ENCODE measurements at places on chromosomes 6 and 20.

GRCh38 chr20:63831646-63831992 is 555 bp upstream of the ZBTB46 start:
- DNase-seq: no peak
- peaks cover 5% of the 10 kb centered on the region for H3K27me3 ChIP-seq

- no peak overlapping the region for H3K4me3 ChIP-seq
- H3K4me1 ChIP-seq: no peaks in the 10 kb centered on the region
Observed at GRCh38 chr20:44390280-44390679, 34.8 kb downstream of the HNF4A start.

DNA sequence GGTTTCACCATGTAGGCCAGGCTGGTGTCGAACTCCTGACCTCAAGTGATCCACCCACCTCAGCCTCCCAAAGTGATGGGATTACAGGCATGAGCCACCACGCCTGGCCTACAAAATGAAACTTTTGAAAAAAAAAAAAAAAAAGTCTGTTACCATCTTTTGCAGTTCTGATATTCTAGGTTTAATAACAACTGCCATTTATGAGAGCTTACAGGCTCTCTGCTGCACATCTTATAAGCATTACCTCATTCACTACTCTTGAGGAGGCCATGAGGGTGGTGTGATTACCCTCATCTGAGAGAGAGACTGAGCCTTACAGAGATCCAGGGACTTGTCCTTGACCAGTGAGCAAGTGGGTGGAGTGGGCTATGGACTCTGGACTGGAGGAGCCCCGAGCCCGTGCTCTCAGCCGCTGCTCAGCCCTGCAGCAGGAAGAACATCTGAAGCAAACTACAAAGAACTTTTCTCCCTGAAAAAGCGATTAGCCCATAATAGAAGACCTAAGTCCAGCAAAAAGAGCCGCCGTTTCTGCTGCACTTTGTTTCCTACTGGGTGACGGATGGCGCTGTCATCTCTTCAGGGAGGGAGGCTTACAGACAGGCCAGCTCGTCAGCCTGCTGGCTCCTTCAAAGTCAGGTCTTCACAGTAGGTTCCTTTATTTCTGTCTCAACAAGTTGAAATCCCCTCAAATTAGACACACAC is 119.8 kb upstream of the AKAP12 start:
- H3K4me3 ChIP-seq: no peak overlapping the region
- no peaks in the 10 kb centered on the region for H3K4me1 ChIP-seq
- H3K36me3 ChIP-seq: no peaks in the 10 kb centered on the region
- DNase-seq: no peak
- no peak overlapping the region for H3K27ac ChIP-seq

DNA sequence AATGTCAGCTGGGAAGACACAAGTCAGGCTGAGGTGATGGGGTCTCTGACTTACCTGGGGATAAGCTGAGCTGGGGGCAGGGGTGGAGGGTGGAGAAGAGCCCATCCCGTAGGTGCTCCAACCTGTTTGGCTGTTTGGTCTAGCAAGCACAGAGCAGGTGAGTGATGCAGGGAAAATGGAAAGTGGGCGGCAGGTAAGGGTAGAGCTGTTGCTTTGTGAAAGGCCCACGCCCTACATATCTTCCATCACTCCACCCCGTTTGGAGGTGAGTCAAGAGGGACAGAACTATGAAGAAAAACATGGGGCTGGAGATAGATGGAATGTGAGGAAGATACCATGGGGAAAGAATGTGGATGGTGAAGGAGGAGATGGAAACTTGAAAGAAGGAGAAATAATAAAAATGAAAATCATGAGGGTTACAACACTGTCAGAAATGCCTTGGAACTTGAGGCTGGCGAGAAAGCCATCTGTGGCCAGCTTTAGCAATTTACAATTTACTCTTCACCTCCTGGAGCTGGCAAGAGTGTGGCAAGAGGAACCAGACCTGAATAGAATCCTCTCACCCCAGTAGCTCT is 1.3 kb downstream of the LY6G6C start:
- H3K36me3 ChIP-seq: no peaks in the 10 kb centered on the region
- peaks cover 10% of the 10 kb centered on the region for H3K4me1 ChIP-seq
- no peak overlapping the region for H3K4me3 ChIP-seq
- DNase-seq: no peak
- H3K27ac ChIP-seq: no peak overlapping the region

DNA sequence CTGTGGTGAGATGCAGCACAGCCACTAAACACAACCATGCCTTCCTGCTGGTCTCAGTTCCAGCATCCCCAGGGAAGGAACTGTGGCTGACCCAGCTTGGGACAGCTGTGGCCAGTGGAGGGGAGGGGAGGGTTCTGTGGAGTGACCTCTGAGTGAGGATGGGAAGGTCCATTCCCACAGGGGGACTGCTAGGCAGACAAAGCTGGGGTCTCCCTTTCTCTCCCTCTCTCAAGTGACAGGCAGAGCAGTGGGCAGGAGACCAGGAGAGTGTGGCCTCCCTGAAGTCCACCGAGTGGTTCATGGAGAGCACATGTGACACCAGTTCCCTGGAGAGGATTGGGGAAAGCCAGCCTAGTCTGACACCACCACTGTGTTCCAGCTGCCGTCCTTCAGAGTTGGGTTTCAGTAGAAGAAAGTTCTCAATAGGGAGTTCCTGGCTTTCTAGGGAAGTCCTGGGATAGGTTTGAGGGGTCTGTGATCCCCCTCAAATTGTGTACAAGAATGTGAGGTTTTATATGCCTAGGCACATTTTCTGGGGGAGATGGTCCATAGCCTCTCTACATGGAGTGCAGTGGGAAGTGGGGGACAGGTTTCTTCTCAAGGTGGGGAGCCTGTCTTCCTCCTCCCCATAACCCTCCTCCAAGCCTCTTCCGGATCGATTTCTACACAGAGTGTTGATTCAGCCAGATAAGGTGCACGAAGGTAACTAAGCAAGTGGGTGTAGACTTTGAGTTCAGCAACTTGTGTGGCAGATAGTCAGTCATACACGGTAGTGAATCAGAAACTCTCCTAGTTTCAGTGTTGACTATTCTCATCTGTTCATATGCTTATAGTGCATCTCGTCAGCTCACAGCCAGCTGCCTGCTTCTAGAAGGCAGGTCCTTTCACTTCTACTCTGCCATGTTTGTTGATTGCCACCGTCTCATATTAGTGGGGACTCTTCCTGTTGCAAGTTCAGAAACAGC is 18.9 kb downstream of the MANBAL start:
- no peak overlapping the region for H3K27ac ChIP-seq
- no peak overlapping the region for H3K4me3 ChIP-seq
- H3K36me3 ChIP-seq: peaks cover 1% of the 10 kb centered on the region
- no peak for DNase-seq

DNA sequence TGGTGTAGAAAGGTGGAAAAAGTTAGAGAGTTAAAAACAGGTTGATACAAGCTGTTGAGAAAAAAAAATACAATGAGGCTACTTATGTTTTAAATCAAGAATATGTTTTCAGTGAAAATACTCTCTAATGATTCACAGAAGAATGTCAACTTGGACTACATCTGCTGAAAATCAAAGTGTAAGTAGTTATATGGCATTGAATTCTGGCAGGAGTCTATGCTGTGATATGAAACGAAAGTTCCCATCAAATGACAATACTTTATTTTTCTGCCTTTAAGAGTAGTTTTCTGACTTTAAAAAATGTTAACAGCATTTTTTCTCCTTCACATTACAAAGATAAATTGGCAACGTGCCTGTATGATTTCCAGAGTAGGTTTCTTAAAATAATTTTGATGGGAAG is 158.3 kb downstream of the EYA4 start:
- H3K4me3 ChIP-seq: no peak overlapping the region
- no peaks in the 10 kb centered on the region for H3K4me1 ChIP-seq
- DNase-seq: no peak
- H3K36me3 ChIP-seq: no peaks in the 10 kb centered on the region
- no peaks in the 10 kb centered on the region for H3K27me3 ChIP-seq

DNA sequence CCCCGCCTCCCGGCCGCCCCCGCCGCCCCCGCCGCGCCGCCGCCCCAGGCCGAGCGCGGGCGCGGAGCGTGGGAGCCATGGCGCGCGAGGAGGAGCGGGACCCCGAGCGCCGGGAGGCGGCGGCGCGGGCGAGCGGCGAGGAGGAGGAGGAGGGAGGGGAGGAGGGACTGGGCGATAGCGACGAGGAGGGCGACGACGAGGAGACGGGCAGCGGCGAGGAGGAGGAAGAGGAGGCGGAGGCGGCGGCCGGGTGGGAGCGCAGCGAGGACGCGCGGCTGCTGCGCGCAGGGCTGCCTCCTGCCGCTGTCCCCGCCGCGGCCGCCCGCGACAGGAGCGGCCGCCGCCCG is at the start of gene SLC24A3:
Gene SLC24A3, plus strand, starts transcription at position 174 of the 347 bp plus-strand sequence.
- H3K36me3 ChIP-seq: no peaks in the 10 kb centered on the region
- H3K4me1 ChIP-seq: peaks cover 11% of the 10 kb centered on the region

DNA sequence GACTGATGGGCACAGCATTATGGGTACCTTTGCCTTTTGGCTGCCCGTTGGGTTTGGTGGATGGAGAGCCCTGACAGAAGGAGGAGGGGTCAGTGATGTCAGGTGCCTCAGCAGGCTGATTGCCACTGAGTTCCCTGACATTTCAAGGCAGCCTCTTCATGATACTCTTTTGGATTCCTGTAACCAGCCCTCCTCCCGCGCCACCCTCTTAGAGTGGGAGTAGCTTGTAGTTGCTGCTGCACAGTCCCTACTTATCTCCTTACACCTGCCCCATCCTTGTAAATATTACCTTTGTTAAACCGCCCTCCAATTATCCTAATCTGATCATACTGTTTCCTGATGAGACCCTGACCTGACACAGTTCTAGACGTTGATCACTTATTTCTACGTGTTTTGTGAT is 140.0 kb downstream of the CFAP61 start:
- DNase-seq: no peak
- no peak overlapping the region for H3K4me3 ChIP-seq
- H3K4me1 ChIP-seq: no peaks in the 10 kb centered on the region
- no peaks in the 10 kb centered on the region for H3K27me3 ChIP-seq
- H3K36me3 ChIP-seq: no peaks in the 10 kb centered on the region

DNA sequence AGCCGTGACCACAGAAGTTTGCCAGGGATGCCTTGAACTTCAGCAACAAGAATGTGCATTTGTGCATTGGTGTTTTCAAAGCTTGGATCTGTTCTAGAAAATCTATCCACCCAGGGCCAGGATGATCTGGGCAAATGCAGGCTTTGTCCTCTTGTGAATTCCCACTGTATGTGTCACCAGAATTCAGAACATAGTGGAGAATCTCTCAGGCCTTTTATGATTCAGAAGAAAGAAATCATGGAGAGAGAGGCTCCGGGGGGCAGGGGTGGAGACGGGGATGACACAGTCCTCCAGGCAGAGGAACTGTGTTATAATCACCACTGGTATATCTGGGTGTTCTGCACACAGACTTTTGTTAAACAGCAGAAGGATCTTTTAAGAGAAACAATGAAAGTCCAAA is 304.1 kb downstream of the CDH4 start:
- no peak overlapping the region for H3K27ac ChIP-seq
- 0 out of 2 replicates have a peak, but pooled peaks cover 3% of the 10 kb centered on the region for H3K4me1 ChIP-seq
- no peak for DNase-seq
- no peaks in the 10 kb centered on the region for H3K36me3 ChIP-seq
- H3K27me3 ChIP-seq: no peaks in the 10 kb centered on the region

GRCh38 chr6:13526727-13527670 is 39.6 kb upstream of the GFOD1 start:
- no peak overlapping the region for H3K27ac ChIP-seq
- no peak overlapping the region for H3K4me3 ChIP-seq
- no peaks in the 10 kb centered on the region for H3K27me3 ChIP-seq
- H3K36me3 ChIP-seq: no peaks in the 10 kb centered on the region
- no peak for DNase-seq

GRCh38 chr6:20260360-20260759 is 48.1 kb upstream of the MBOAT1 start:
- H3K4me1 ChIP-seq: no peaks in the 10 kb centered on the region
- no peak overlapping the region for H3K27ac ChIP-seq
- H3K27me3 ChIP-seq: no peaks in the 10 kb centered on the region
- DNase-seq: no peak

DNA sequence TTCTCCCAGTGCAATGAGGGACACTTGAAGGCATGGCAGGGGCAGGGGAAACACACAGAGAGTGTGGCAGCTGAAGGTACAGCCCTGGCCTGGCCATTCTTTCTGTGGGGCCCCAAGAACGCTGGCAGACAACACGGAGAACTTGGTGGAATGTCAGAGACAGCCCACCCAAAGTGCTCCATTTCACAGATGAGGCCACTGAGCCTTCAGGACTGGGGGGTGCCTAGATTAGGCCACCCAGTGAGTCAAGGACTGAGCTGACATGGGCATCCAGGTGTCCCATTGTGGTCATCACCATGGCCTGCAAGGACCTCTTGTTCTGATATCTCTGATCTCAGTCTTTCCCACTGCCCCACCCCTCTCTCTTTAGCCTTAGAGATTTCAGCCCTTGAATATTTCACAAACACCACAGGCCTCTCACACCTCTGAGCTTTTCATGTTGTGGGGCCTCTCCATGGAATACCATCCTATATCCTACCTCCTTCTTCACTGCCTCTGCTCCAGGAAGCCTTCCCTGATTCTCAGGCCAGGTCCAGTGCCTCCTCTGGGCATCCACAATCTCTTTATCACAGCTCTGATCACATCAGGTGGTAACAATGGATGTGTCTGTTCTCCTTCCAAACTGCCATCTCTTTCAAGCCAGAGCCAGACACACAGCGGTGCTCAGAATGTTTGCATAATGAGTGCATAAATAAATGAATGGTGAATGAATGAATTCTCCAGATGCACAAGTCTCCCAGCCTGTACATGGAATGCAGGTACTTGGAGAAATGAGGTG is 2.0 kb upstream of the RSPO4 start:
- H3K36me3 ChIP-seq: no peaks in the 10 kb centered on the region
- peaks cover 8% of the 10 kb centered on the region for H3K27me3 ChIP-seq
- H3K4me3 ChIP-seq: no peak overlapping the region
- H3K4me1 ChIP-seq: 0 out of 2 replicates have a peak, but pooled peaks cover 2% of the 10 kb centered on the region

- DNase-seq: no peak
- no peak overlapping the region for H3K4me3 ChIP-seq
- H3K36me3 ChIP-seq: no peaks in the 10 kb centered on the region
- no peaks in the 10 kb centered on the region for H3K27me3 ChIP-seq
Observed at GRCh38 chr6:100103931-100104330, 109.9 kb upstream of the MCHR2 start.

- no peaks in the 10 kb centered on the region for H3K4me1 ChIP-seq
- H3K4me3 ChIP-seq: no peak overlapping the region
- no peaks in the 10 kb centered on the region for H3K36me3 ChIP-seq
- H3K27ac ChIP-seq: no peak overlapping the region
- H3K27me3 ChIP-seq: no peaks in the 10 kb centered on the region
Observed at GRCh38 chr6:70459235-70459634, 45.9 kb downstream of the FAM135A start.

DNA sequence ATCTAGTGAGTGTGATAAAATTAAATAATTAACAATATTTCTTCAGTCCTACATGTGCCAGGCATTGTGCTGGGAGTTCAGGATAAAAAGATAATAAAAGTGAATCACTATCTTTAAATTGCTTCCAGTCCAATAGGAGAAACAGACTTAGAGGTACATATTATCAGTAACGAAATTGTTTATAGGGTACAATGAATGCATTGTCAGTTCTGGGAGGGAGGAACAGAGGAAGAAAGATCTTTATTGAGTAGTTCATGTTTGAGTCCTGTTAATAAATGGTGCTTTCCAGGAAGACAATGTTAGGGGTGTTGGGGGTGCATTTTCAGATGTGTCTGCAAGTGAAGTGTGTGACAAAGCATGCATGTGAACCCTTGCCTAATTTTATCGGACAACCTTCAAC is 183.1 kb downstream of the OGFRL1 start:
- H3K4me3 ChIP-seq: no peak overlapping the region
- H3K27me3 ChIP-seq: no peaks in the 10 kb centered on the region
- H3K27ac ChIP-seq: no peak overlapping the region
- H3K4me1 ChIP-seq: no peaks in the 10 kb centered on the region
- no peak for DNase-seq
- H3K36me3 ChIP-seq: no peaks in the 10 kb centered on the region
